ENCODE measurements at places on chromosomes 11 and 22.

GRCh38 chr22:27984723-27985122 lies 65.7 kb upstream of the PITPNB start:
- no peak for DNase-seq

DNA sequence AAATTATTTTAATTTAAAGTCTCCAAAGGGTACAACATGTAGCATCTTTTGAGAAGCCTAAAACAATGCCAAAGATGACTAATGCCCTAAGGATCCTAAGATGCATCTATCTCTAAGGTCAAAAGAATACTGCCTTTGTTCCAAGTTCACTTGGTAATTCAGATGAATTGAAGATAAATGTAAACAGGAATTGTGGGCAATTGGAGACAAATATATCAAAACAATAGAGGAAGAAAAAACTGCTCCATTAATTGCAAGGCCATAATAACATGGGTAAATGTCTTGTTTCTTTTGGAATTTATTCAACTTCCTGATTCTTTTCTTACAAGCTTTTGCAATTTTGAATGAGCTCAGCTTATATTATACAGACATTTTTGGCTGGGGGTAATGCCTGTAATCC lies 338.6 kb downstream of the TTC28 start:
- DNase-seq = no peak

DNA sequence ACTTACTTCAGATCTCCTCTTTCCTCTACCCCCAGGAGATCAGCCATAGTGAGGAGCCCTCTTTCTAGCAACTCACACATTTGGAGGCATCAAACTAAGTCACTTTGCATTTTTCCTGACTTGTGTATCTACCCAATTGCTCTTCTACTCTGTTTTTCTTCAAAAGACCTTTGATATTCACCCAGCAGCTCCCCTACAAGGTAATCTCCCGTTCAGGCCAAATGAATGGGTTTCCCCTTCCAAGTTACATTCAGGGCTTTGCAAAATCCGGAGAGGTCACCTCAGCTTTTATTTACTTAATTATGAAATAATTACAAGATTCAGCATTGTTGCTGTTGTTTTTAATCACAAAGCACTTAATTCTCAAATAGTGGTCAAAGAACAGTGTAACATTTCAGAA lies 6.1 kb downstream of the LARGE1 start:
- DNase-seq = no peak

DNA sequence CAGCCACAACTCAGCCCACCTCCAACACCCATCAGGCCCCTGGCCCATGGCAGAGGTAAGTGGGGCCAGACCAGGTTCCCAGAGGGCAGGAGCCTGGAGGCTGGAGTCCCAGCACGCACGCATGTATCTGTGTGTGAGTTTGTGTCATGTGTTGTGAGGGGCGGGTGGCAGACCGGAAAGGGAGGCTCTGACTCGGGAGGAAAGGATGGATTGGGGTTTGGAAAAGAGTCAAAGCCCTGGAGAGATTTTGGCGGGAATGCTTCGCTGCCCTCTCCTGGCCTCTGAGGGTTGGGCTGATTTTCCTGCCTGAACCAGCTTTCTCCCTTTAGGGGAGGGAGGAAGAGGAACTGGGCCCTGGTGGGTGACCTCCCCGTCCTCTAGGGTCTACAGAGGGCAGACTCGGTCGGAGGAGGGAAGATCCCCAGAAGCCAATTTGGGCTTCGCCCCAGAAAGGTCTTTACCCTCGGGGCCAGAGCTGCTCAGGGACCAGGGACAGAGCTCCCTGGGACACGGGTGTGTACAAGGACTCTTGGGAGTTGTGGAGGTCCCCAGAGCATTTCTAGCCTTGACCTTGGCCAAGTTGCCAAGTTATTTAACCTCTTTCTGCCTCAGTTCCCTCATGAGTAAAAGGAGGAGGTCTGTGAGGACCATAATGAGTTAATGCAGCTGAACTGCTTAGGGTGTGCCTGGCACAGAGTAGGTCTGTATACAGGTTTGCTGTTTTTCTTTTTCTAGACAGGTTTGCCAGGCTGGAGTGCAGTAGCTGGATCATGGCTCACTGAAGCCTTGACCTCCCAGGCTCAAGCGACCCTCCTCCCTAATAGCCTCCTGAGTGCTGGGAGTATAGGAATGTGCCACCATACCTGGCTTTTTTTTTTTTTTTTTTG lies 6.9 kb downstream of the C11orf68 start:
- DNase-seq = no peak

DNA sequence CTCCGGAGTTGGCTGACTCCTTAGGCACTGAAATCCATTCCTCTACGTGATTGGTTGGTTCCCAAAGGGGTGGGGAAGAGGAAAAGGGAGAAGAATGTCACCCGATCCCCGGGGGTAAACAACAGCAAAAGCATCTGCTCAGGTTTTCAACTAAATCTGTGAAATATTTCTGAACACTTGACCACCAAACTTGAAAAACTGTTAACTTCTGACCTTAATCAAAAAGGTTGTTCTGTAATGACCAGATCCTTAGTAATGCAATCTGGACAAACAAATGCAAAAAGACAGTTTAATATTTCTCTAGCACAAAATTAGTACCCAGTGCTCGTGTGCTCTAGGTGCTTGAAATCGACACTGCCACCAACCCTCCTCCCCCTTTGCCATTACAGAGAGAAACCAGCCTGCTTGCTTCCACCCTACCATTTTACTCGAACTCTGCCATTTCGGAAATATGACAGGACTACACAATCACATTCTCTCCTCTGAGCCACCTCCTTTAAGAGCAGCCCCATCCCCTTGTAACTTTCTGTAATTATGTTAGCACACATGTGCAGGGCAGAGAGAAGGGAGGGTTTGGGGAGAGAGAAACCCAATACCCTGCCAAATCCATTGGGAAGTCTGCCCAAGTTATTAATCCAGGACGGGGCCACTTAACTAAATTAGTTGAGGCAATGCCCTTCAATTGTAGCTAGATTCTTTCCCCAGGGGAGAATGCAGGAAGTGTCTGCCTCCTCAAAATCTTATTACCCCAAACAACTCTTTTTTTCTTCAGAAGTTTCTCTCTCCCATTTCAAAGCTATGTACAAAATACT lies 113.8 kb downstream of the RBFOX2 start:
- no peak for DNase-seq

- no peak for DNase-seq
These were observed 11.8 kb downstream of the PNPLA5 start for GRCh38 chr22:43879901-43880540.

DNA sequence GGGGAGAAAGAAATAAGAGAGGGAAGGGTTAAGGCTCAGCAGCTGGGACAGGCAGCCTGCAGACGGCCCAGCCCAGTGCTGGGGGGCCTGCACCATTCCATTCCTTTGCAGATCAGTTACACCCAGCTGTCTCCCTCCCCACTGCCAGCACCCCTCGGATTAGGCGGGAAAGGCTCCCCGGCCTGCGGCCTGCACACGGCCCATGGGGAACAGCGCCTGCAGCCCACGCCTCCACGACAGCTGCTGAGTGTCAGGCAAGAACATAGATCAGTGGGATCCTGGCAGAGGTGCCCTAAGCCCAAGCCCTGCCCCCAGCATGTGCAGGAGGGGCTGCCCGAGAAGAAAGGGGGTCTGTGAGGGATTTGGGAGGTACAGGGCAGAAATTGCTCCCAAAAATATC lies 65.8 kb upstream of the MYOD1 start:
- no peak for DNase-seq

- no peak for DNase-seq
These were observed 28.8 kb downstream of the YAP1 start for GRCh38 chr11:102139081-102139498.

GRCh38 chr11:128925250-128925600 lies 17.4 kb downstream of the TP53AIP1 start:
- DNase-seq = no peak

DNA sequence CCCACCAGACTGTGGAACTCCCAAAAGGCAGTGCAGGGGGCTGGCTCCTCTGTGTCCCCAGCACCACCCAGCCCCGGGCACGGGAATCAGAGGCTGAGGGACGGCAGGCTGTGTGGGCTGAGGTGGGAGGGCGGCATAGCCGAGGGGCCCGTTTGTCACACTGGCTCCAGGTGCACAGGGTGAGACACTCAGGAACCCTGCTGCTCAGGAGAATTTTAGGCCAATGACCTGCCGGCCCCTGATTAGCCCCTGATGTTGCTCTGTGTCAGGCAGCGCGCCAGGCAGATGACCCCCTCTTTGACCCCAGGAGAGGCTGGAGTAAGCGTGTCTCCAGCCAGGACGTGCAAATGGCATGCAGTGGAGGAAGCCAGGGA lies 52.7 kb downstream of the RTL6 start:
- DNase-seq = no peak

DNA sequence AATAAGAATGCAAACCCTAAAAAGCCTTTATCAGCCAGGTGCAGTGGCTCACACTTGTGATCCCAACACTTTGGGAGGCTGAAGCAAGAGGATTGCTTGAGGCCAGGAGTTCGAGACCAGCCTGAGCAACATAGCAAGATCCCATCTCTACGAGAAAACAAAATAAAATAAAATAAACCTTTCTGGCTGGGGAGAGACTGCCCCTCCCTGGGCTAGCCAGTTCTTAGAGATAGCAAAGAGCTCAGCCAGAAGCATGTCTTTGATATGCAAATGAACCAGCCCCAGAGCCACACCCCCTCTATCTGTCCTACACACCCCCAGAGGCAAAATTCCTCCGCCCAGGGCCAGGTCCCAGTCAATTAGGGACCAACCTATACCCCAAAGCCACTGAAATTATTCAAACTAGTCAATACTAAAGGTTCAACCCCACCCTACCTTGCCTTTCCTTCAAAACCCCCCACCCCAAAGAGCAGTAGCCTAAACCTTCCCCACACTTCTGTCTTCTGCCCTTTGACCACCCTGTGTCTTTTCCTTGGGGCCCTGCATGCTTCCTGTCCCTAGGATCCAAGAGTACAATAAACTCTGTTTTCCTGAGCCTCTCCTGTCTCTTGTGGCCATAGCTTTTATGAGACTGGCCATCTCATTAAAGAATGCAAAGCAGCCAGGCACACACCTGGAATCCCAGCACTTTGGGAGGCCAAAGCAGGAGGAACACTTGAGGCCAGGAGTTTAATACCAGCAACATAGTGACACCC lies 37.3 kb upstream of the CXCR5 start:
- DNase-seq = no peak

DNA sequence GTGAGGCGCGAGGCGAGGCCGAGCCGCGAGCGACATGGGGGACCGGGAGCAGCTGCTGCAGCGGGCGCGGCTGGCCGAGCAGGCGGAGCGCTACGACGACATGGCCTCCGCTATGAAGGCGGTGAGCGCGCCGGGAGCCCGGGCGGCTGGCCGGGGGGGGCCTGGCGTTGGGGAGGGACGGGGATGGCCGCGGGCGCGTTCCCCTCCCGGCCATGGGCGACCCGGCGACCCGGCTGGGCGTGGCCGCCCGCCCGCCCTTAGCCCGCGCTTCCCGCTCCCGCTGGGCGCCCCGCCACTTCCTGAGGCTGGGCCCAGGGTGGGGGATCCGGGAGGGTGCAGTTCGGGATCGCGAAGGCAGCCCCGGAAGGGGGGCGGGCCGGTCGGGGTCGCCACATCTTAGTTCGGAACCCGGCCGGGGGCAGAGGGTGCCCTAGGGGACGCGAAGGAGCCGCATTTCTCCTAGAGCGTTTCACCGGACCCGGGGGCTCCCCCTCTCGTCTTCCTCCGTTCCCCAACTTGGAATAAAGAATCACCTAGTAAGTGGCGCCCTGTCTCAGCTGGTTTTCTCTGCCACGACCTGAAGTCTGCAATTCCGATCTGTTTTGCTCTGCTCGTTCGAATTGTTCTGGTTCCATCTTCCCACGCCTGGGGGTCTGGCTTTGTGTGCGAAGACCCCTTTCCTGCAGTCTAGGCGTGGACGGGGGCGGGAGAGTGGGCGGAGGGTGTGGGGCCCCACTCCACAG lies 536 bp downstream of the YWHAH start:
- DNase-seq = peak; percentile 24

- DNase-seq = no peak
These were observed 307.2 kb downstream of the CADM1 start for GRCh38 chr11:115197031-115197430.

DNA sequence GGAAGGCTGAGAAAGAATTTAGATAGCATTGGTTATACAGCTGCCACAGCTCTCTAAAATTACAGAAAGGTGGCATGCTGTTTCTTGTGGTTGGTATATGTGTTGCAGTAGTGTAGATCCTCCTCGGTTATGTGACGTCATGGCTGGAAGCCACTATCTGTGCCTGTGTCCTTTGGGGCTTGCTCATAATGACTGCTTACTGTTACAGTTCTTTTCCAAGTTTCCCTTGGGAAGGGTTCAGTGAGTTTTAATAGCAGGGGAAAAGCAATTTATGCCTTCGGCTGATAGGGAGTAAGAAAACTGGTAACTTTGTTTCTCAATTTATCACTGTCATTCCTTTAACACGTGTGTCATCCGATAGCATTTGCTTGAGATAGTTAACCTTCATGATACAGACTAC lies 47.2 kb downstream of the POLD3 start:
- DNase-seq = no peak

- DNase-seq = no peak
These were observed 14.1 kb downstream of the RSF1 start for GRCh38 chr11:77806415-77806814.

DNA sequence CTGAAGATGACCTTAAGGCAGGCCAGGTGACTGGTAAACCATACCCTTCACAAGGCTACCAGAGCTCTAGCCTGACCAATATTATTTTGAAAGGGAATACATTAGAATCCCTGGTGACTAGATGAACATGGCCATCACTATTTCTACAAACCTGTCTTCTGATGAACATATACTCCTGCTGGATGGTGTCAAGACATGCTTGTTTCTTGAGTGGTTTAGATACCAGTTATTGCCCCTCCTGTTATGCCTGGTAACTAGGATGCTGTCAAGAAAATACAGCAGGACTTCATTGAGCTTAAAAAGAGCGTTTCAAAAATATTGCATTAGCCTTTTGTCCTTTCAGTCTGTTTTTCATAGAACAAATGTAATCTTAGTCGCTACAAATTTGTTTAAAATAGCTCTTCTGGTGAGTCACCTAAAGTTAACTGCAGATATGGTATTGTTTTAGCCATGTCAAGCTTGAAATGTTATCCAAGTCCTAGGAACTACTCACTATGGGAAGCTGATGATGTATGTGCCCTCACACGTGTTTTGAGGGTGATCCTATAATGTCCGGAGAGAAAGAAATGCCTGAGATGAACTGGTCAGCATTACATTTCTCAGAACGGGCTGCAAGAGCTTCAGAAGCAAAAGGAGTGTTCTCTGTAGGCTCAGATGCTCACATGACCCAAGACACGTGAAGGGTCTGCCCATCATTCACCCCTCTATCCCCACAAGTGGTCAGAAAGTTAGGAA lies 20.6 kb downstream of the ADM start:
- DNase-seq = no peak

GRCh38 chr11:125426818-125427528 lies 69.1 kb downstream of the FEZ1 start:
- DNase-seq = no peak

GRCh38 chr22:19085233-19085718 lies 36.9 kb downstream of the DGCR2 start:
- no peak for DNase-seq

DNA sequence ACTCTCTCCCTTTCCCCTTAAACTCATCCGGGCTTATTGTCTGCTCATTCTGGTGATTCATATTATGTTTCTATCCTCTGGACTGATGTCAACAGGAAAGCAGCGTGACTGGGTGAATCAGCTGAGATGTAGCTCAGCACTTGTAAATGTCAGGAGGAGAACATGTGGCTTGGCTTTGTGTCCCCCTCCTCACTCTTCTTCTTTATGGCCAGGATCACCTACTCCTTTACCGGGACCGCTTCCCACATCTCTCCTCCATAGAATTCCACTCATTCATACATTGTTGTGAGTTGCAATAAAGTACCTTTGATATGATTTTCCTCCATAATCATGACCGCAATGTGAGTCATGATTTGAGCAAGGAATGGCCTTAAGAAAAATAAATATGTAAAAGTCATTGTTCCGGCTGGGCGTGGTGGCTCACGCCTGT lies 15.8 kb upstream of the SYN3 start:
- no peak for DNase-seq

GRCh38 chr22:49975543-49976389 lies 15.2 kb downstream of the PIM3 start:
- DNase-seq = peak; percentile 53

Measured in activated CD4-positive, alpha-beta T cell treated with anti-CD3 and anti-CD28 coated beads, Interleukin-2, amount 50 U/mL, for 4 hours (primary cell).